ENCODE measurements at places on chromosomes 12 and 14. TPM values are rescaled to one million over a fixed set of nuclear protein-coding genes. Genes with fewer than 3 reads are reported as not detected.

DNA sequence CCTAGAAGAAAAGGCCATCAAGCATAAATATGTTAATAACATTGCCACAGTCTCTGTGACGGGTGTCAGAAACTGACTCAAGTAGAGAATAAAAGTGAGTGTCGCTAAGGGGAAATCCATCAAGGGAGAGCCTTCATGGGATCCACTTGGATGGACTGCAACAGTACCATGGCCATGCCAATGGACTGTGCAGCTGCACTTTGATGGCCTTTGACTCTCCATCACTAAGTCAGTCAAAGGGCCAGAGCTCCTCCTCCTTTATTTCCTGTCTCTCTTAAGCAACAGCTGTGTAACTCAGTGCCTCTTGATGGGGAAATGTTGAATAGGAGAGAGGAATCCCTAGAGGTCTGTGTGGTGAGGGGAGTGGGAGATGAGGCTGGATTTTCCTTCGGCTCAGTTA is 335.2 kb downstream of the BMP4 start:
- no peak for DNase-seq

GRCh38 chr12:3673981-3674708 is 78.8 kb downstream of the CRACR2A start:
- no peak for DNase-seq

GRCh38 chr14:102831163-102831804 is 54.0 kb downstream of the TRAF3 start:
- DNase-seq: no peak

- DNase-seq: no peak
These were observed 276.5 kb upstream of the AMIGO2 start for GRCh38 chr12:47356129-47356700.

The C14orf180 gene
- not detected for total RNA-seq

DNA sequence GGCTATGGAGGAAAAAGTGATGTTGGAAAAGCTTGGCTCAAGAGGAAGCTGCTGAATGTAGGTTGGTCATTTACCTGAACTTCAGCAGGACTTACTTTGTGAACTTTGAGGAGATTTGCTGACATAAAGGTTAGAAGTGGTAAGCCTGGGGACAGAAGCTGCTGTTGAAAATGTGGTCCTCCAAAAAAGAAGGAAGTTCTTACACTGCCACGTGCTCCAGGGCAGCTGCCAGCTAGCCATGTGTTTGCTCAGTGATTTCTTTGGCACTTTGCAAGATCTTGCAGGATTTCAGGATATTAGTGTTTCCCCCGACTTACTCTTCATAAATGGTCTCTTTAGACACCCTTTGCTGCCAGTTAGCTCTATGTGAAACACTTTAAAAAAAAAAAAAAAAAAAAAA is 14.8 kb upstream of the DYRK2 start:
- DNase-seq: no peak

The NRL gene
- 1.3 TPM for total RNA-seq

The NGB gene
- not detected for total RNA-seq

Data from MCF 10A (cell line).